ENCODE measurements at places on chromosomes 5 and 9. TPM values are rescaled to one million over a fixed set of nuclear protein-coding genes. Genes with fewer than 3 reads are reported as not detected.

CARD6 gene
- 3.3 TPM for total RNA-seq

DCTN3 gene
- total RNA-seq = 128 TPM

BSPRY gene
- 9.1 TPM for total RNA-seq

ZNF367 gene
- 1.4 TPM for total RNA-seq

PLAC8L1 gene
- not detected for total RNA-seq

PALM2AKAP2 gene
- 19.3 TPM for total RNA-seq

WNT8A gene
- total RNA-seq = not detected

NR5A1 gene
- not detected for total RNA-seq

PLEKHG4B gene
- 5.4 TPM for total RNA-seq

RNF183 gene
- not detected for total RNA-seq

TMC1 gene
- total RNA-seq = not detected

LIFR gene
- total RNA-seq = 11.0 TPM

ABO gene
- 1.8 TPM for total RNA-seq

PCDHGA11 gene
- total RNA-seq = 7.4 TPM
